ENCODE measurements at places on chromosomes 2 and 18. TPM values are rescaled to one million over a fixed set of nuclear protein-coding genes. Genes with fewer than 3 reads are reported as not detected.

DNA sequence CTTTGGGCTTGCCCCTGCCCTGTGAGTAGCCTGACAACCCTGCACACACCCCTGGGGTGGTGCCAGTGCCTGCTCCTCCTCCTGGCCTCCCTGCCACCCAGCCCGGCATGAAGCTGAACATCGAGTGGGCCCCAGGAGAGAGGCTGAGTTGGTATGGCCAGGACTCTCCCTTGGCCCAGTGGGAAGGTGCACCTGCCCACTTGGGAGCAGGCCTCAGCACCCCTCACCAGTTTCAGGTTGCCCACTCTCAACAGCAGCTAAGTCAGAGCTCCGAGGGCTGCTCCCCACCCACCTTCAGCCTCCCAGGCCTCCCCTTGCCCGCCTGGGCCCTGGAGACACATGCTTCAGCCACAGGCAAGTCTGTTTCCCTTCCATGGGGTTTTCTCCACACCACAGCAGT is 203.1 kb downstream of the KLHL29 start:
- H3K4me3 ChIP-seq: no peak overlapping the region
- no peak for DNase-seq
- H3K4me1 ChIP-seq: no peaks in the 10 kb centered on the region
- H3K27ac ChIP-seq: no peak overlapping the region

DNA sequence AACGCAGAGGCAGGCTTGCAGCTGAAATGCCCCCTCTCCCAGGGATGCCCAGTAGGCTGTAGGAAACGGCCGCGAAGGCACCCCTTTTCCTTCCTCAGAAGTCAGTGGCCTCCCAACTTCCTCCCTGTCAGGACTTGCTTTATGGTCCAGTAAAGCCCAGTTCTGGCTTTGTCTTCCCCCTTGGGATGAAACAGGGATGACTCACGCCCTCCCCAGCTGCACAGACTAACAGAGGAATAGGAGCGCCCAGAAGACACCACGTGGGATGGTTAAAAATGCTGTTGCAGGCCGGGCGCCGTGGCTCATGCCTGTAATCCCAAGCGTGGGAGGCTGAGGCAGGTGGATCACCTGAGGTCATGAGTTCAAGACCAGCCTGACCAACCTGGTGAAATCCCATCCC is 6.9 kb downstream of the CREG2 start:
- H3K27me3 ChIP-seq: no peaks in the 10 kb centered on the region
- no peaks in the 10 kb centered on the region for H3K4me1 ChIP-seq
- no peaks in the 10 kb centered on the region for H3K36me3 ChIP-seq
- DNase-seq: no peak

GRCh38 chr2:163667064-163667887 is 68.5 kb downstream of the FIGN start:
- no peaks in the 10 kb centered on the region for H3K36me3 ChIP-seq
- no peak overlapping the region for H3K27ac ChIP-seq
- no peak overlapping the region for H3K4me3 ChIP-seq
- no peaks in the 10 kb centered on the region for H3K27me3 ChIP-seq
- H3K4me1 ChIP-seq: peaks cover 2% of the 10 kb centered on the region
- no peak for DNase-seq

DNA sequence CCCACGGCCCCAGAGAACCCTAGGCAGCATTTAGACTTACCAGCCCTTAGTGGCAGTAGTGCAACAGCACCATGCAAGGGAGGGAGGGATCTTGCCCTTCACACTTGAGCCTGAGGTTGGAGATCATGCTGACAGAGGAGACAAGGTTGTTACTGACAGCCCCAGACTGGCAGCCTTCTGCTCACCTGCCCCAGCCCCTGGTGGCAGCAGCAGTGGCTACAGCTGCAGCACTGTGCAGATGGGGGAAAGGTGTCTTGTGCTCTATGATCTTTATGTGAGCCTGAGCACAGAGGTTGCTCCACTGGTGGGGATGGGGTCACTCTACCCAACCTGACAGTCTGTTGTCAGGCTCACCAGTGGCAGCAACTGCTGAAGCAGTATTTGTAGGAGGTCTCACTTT is 501.2 kb upstream of the LRRTM4 start:
- H3K36me3 ChIP-seq: no peaks in the 10 kb centered on the region
- H3K4me1 ChIP-seq: no peaks in the 10 kb centered on the region
- no peak overlapping the region for H3K4me3 ChIP-seq

GRCh38 chr18:24378598-24378997 is 19.0 kb downstream of the OSBPL1A start:
- H3K4me3 ChIP-seq: no peak overlapping the region
- no peaks in the 10 kb centered on the region for H3K36me3 ChIP-seq
- no peak overlapping the region for H3K27ac ChIP-seq
- H3K4me1 ChIP-seq: no peaks in the 10 kb centered on the region
- no peak for DNase-seq

DNA sequence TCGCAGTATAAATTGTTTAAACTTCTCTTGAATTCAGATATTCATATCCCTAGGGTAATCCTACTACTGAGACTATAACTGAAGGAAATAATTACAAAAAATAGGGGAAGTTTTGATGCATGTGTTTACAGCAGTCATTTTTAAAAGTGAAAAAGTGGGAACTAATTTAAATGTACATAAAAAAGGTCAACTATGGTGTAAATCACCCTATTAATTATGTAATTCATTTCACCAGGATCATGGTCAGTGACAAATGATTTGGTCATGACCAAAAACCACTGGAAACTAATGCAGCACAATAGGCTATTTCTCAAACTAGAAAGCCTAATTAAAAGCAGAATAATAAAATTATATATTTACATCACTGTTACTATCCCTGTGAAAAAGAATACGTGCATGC is 5.0 kb upstream of the CNGA3 start:
- no peaks in the 10 kb centered on the region for H3K4me1 ChIP-seq
- no peak overlapping the region for H3K27ac ChIP-seq
- H3K36me3 ChIP-seq: no peaks in the 10 kb centered on the region
- H3K4me3 ChIP-seq: no peak overlapping the region

DNA sequence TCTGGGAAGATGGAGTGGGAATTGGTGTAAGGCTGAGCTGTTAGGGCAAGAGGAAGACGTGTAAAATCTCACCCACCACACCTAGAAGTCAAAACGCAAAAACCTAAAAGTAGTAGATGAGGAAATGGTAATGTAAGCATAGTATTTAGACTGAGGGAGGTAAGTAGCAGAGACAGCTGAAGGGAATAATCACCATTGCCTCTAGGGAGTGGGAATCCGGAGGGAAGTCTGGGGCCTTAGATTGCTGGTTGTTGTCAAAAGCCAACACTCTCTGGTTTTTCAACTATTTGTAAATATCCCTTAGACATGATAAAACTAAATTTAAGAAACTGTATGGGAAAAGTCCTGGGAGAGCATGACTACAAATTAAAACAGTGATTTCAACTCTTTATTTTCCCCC is 28.7 kb upstream of the MYCN start:
- DNase-seq: no peak
- H3K27me3 ChIP-seq: no peaks in the 10 kb centered on the region
- no peaks in the 10 kb centered on the region for H3K4me1 ChIP-seq
- no peak overlapping the region for H3K4me3 ChIP-seq

DNA sequence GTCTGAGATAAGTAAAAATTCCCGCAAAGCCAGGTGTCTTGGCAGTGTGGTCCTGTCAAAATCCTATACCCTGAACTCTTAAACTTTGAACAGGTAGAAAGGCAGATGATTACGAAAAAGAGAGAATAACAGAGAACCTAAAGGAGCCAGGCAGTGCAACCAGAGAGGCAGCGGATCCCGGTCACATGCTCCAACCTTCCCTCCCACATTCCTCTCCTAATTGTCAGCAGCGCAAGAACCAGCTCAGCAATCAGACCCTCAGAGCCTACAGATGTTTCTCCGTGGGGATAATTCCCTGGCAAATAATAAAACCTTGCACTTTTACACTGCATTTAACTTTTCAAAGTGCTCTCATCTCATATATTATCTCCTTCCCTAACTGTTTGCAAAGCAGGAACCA is 124.8 kb downstream of the EPHA4 start:
- DNase-seq: no peak
- H3K4me1 ChIP-seq: no peaks in the 10 kb centered on the region
- no peak overlapping the region for H3K27ac ChIP-seq
- H3K27me3 ChIP-seq: no peaks in the 10 kb centered on the region
- no peak overlapping the region for H3K4me3 ChIP-seq

DNA sequence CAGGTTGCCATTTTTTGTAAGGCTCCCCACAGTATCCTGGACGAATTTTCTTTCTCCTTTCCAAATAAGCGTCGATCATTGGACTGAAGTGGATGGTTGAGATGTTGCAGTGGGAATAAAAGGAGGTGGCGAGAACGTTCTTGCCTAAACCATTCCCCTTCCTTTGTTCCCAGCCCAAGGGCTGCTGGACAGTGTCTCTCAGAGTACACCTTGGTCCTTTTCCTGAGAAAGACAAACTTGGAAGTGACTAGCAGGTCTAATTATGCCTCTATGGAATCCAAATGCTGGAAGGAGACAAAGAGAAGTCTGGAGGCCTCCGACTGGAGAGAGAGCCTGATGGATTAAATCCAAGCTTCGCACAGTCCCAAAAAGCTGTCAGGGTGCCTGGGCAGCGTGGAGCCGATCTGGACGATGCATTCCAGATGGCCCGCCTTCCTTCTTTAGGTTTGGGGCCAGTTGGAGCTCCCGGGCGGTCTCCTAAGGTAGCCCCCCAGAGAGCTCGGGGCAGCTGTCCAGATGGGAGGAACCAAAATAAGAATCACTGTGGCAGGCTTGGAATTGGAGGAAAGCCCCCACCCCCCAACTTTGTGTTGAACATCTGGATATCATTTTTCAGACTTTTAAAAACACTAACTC is 186.8 kb downstream of the TMEM247 start:
- H3K4me3 ChIP-seq: no peak overlapping the region
- H3K27ac ChIP-seq: no peak overlapping the region
- no peaks in the 10 kb centered on the region for H3K4me1 ChIP-seq
- no peaks in the 10 kb centered on the region for H3K27me3 ChIP-seq
- no peaks in the 10 kb centered on the region for H3K36me3 ChIP-seq
- DNase-seq: no peak

- no peaks in the 10 kb centered on the region for H3K27me3 ChIP-seq
- no peak overlapping the region for H3K4me3 ChIP-seq
- H3K4me1 ChIP-seq: peaks cover 54% of the 10 kb centered on the region
- DNase-seq: peak; percentile 79
These were observed 66.9 kb downstream of the HPCAL1 start for GRCh38 chr2:10369269-10370255.

DNA sequence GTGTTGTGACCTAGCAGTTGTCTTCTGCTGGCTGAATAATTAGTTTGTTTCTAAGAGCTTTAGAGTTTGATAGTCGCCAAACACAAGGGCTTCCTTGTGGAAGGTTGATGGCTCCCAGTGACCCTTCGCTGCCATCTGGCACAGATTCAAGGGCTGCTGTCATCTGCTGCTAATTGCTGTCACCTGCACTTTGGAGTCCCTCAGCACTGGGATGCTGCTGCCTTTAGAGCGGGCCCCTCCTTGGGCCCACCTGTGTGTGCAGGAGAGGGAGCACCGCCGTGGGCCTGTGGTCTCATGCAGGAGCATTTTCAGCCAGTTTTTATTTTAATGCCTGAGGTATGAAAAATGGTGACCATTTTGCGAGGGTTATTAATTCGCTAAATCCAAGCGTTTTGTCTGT is 154.0 kb upstream of the NFATC1 start:
- no peak overlapping the region for H3K27ac ChIP-seq
- H3K4me1 ChIP-seq: peaks cover 2% of the 10 kb centered on the region
- H3K4me3 ChIP-seq: no peak overlapping the region
- no peaks in the 10 kb centered on the region for H3K27me3 ChIP-seq
- H3K36me3 ChIP-seq: no peaks in the 10 kb centered on the region

DNA sequence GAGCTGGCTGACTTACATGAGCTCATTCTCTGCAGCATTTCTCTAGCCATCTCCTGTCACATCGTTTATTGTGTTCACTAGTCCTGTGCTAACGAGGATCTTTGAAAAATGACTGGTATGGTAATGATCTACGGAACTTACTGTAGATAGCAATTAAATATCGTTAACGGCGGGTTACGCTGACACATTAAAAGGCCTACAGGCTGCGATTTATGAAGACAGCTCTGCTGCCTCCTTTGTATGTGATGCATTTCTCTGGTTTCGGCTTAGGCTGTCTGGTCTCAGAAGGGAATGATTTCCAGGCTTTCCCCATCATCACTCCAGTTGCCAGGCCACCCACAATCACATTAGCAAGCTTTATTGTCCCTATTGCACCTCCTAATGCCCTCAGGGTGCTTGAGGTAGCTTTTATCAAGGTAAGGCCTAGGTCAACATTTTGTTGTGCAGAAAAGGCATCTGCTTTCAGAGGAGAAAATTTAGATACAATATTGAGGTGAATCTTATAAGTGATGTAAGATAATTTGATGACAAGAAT is 284.4 kb downstream of the SOX11 start:
- no peaks in the 10 kb centered on the region for H3K27me3 ChIP-seq
- H3K36me3 ChIP-seq: no peaks in the 10 kb centered on the region
- no peak overlapping the region for H3K27ac ChIP-seq
- no peaks in the 10 kb centered on the region for H3K4me1 ChIP-seq

DNA sequence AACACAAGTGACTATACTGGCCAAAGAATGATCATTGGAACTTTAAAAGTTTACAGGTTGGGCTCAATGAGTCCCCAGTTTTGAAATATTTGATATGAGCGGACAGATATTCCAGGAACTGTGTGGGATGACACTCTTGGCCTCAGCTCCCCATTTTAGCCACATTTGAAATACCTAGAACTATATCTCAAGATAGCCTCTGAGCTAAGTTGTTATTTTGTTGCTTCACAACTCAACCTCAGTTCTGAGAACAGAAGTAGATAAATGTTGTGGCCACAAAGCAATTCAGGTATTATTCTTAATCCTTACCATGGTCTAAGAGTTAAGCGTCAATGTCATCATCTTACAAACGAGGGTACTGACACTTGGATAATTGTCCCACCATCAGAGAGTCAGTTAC is 172.2 kb upstream of the SETBP1 start:
- no peak overlapping the region for H3K27ac ChIP-seq
- H3K4me3 ChIP-seq: no peak overlapping the region
- no peak for DNase-seq

- no peaks in the 10 kb centered on the region for H3K27me3 ChIP-seq
- H3K4me1 ChIP-seq: no peaks in the 10 kb centered on the region
- H3K36me3 ChIP-seq: peaks cover 2% of the 10 kb centered on the region
- DNase-seq: no peak
- no peak overlapping the region for H3K4me3 ChIP-seq
- H3K27ac ChIP-seq: no peak overlapping the region
These were observed 34.7 kb downstream of the RALB start for GRCh38 chr2:120287183-120288015.

- no peaks in the 10 kb centered on the region for H3K36me3 ChIP-seq
- H3K4me3 ChIP-seq: no peak overlapping the region
- no peak overlapping the region for H3K27ac ChIP-seq
These were observed 58.6 kb downstream of the POMC start for GRCh38 chr2:25109822-25110221.

Gene ALPG
- total RNA-seq: not detected

Gene PLEK
- 40.6 TPM for total RNA-seq

Gene IL36B
- not detected for total RNA-seq

Data from liver (tissue), 10 donors.